Esophagus muscularis mucosa (tissue), 4 donors: ENCODE measurements at places on chromosomes 7 and 10. TPM values are rescaled to one million over a fixed set of nuclear protein-coding genes. Genes with fewer than 3 reads are reported as not detected.
A peak's percentile ranks its signal among the peaks of the same experiment; 100 is the strongest.

DNA sequence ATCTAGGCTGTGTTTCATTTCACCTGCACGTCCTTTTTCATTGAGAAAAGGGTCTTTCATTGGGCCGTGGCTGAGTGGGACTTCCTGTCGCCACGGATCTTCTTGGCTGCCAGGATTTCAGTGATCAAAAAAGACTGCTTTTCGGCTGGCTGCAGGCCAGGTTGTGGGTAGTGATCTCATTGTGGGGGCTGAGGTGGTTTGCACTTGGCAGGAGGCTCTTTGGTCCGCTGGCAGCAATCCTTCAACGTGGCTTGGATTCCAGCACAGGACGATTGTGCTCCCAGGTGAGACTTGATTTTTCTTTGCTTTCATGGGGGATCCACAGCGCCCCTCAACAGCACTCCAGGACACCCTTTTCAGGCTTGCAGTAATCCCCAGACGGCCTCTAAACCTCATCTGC is 29.0 kb upstream of the ZNF273 start:
- no peaks in the 10 kb centered on the region for H3K36me3 ChIP-seq

GRCh38 chr10:28393956-28394568 is 91.2 kb upstream of the MPP7 start:
- H3K4me3 ChIP-seq: no peak overlapping the region
- no peaks in the 10 kb centered on the region for H3K36me3 ChIP-seq
- no peak for DNase-seq
- H3K27ac ChIP-seq: no peak overlapping the region
- peaks cover 6% of the 10 kb centered on the region for H3K4me1 ChIP-seq
- no peaks in the 10 kb centered on the region for H3K27me3 ChIP-seq

- no peak for DNase-seq
- peaks cover 51% of the 10 kb centered on the region for H3K4me1 ChIP-seq
- H3K36me3 ChIP-seq: no peaks in the 10 kb centered on the region
- peak overlapping the region; percentile 83 for H3K27ac ChIP-seq
- no peaks in the 10 kb centered on the region for H3K27me3 ChIP-seq
Measured at GRCh38 chr7:25792586-25792985, 359.4 kb upstream of the NFE2L3 start.

DEPP1 gene
- total RNA-seq: 173 TPM

LRRC61 gene
- total RNA-seq: 14.8 TPM
